ENCODE measurements at places on chromosomes 12 and 14. TPM values are rescaled to one million over a fixed set of nuclear protein-coding genes. Genes with fewer than 3 reads are reported as not detected.

TAC3 gene
- not detected for total RNA-seq

SMCO2 gene
- not detected for total RNA-seq

SRRM4 gene
- 0.30 TPM for total RNA-seq

OR4E2 gene
- not detected for total RNA-seq

LBHD2 gene
- total RNA-seq = not detected

ADSS1 gene
- 215 TPM for total RNA-seq

CLEC2B gene
- 3.7 TPM for total RNA-seq

ABHD12B gene
- not detected for total RNA-seq

DENND5B gene
- total RNA-seq = 36.7 TPM

TMBIM6 gene
- 233 TPM for total RNA-seq

- no peak for DNase-seq
These were observed 253.1 kb downstream of the ZFP36L1 start for GRCh38 chr14:68539789-68540188.

GRCh38 chr12:83132360-83132759, 445.7 kb downstream of the TMTC2 start:
- DNase-seq = no peak

- DNase-seq = peak; percentile 58
These were observed 62.8 kb downstream of the HRK start for GRCh38 chr12:116818341-116818856.

GRCh38 chr12:4628406-4628805, 20.4 kb downstream of the AKAP3 start:
- DNase-seq = no peak

GRCh38 chr14:92702441-92702918, 45.9 kb downstream of the LGMN start:
- DNase-seq = no peak

- DNase-seq = no peak
These were observed 105.0 kb downstream of the FAR2 start for GRCh38 chr12:29253906-29254625.

GRCh38 chr12:5924342-5924741, 20.7 kb downstream of the ANO2 start:
- DNase-seq = no peak

DNA sequence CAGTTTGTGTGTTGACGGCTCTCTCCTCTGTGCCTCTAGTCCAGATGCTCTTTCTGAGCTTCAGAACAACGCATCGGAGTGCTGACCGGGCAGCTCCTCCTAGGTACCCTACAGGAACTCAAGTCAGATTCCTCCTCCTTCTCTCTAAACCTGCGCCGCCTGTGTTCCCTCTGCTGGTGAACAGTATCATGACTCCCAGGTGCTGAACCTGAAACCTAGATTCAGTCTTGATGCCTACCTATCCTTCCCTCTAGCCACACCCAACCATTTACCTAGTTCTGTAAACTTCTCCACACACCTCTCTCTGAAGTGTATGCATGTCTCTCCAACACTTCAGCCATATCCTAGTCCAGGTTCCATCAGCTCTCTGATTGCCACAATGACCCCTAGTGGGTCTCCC, 112.7 kb downstream of the EFCAB11 start:
- DNase-seq = no peak

GRCh38 chr14:37048666-37049071, 123.7 kb downstream of the SLC25A21 start:
- DNase-seq = no peak

DNA sequence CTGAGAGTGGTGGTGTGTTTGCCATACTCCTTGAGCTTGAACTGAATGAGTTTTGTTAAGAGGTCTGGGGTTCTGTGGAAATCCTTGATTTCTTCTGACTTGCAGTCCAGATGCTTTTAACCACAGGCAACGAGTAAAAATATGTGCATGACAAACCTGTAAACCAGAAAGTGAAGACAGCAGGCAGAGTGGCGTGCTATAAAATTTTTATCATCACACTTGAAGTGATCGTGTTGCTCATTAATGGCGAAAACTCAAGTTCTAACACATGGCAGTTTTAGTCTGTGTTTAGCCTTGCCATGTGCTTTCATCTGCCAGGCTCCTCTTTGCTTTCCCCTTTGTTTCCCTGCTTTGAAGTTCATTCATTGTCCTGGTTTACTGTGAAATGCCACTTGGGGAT, 28.0 kb downstream of the TXNRD1 start:
- no peak for DNase-seq

- no peak for DNase-seq
These were observed 33.0 kb downstream of the E2F7 start for GRCh38 chr12:77032406-77032805.

GRCh38 chr12:89373763-89374572, 21.7 kb upstream of the DUSP6 start:
- no peak for DNase-seq

DNA sequence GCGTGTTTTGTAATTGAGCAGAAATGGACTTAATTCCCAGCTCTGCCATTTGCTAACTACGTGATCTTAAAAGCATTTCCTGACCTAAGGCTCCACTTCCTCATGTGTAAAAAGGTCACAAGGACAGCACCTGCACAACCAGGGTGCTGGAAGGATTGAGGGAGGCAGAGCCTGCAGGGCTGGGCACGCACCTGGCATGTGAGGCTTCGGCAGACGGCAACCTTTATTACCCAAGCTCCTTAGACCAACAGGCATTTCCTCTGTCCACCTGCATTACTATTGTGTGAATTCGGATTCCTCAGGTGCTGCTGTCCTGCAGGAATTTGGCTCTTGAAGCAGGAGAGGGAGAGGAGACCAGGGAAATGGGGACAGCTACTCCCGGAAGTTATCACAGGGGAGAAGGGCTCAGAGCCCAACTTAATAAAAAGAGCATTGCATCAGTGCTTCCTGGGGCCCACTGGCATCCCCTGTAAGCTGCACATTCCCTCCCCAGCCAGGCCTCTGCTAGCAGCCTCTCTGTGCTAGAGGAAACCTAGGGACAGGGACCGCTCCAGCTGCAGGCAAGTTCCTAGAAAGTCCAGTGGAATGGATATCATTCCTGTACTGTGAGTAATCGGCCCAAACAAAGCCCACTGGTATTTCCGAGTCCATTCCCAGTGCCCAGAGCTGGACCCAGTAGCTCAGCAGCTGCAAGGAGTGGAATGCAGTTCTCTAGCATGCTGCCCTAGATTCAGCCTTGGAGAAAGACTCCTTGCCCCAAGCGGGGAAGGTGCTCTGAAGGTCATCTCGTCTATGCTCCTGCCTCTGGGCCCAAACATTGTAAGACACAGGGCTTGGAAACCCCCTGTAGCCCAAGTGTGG, 157.1 kb upstream of the CCND2 start:
- DNase-seq = no peak

GRCh38 chr14:100825713-100826331, at the start of gene MEG3:
MEG3 (plus strand) TSS chr14:100826118.
- peak; percentile 71 for DNase-seq

- DNase-seq = no peak
These were observed 7.1 kb upstream of the ASB8 start for GRCh38 chr12:48164451-48164850.

- DNase-seq = no peak
These were observed 32.2 kb upstream of the DCD start for GRCh38 chr12:54680374-54680773.

DNA sequence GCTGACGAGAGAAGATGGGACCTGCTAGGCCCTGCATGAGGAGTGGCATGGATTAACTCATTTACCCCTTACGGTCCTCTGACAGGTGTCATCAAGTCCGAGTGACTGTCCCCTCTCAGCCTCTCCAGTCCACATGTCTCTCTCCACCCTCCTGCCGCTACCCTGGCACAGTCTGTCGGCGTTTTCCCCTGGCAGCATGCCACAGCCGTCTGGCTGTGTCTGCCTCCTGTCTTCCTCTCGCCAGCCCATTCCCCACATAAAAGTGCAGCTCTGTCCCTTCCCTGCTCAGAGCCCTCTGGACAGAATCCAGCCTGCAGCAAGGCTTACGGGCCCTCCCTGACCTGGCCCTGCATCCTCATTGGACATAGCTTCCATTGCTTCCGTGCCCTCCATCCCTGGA, 45.6 kb downstream of the UBE3B start:
- peak; percentile 84 for DNase-seq

DNA sequence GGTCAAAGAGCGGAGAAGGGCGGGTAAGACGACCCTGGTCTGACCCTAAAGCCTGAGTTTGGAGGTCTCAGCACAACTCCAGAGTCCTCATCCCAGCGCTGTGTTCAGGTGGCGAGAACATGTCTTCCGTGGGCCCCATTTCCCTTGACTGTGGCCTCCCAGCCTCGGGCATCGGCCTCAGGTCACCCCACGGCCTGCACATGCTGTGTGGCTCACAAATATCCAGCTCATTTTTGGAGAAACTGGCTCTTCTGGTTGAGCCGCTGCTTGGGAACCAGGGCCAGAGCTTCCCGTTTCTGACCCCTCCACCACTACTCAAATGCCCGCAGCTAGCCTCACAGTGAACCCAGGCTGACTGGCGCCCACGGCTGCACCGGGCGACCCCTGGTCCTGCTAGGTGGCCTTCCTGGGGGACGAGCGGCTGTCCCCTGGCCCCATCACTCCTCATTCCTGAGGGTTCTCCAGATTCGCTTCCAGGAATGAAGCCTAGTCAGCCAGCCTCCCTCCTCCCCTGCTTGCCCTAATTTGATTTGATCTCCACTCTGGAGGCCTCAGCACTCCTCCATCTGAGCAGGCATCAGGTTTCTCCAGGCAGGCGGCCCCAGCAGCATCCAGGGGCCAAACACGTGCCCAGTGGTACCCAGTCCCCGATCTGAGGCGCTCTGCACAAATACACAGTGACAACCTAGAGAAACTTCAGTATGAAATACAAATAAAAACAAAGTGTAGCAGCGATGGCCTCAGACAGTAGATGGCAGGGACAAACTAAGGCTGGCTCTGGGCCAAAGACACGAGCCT, 4.7 kb downstream of the P2RX2 start:
- DNase-seq = no peak

DNA sequence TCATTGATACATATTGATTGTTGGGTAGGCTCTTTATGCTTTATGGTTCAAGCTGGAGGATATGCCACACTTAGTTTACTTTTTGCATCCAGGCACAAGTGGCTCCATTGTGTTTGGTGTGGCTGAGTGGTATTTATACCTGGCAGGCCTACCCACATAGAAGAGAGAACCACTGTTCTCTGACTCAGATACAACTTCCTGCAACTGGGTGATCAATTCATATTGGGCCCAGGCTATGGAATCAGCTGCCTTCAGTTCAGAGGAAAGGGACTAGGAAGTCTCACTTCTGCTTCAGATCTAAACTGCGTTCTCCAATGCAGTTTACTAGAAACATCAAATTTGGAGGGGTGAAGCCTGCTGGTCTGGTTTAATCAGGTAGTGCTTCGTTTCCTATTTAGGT, 49.8 kb upstream of the LRRK2 start:
- DNase-seq = no peak

DNA sequence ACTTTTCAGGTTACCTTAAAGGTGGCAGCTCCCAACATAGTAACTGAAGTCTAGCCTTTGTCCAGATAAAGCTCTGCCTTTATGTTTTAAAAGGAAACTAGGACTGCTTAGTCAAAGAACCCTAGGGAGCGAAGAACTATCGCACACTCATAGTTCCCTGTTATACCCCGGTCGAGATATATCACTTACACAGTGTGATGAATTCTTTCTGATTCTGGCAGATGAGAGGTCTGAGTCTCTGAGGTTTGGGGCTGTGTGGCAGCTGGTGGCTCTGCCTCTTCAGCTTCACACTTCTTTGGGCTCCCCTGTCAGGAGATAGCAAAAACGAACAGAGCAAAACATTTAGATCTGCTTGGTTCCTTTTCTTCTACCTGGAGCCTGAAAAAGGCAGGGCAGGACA, 17.0 kb downstream of the ACIN1 start:
- DNase-seq = no peak

GRCh38 chr12:87847147-87847546, 182.1 kb downstream of the C12orf50 start:
- no peak for DNase-seq

DNA sequence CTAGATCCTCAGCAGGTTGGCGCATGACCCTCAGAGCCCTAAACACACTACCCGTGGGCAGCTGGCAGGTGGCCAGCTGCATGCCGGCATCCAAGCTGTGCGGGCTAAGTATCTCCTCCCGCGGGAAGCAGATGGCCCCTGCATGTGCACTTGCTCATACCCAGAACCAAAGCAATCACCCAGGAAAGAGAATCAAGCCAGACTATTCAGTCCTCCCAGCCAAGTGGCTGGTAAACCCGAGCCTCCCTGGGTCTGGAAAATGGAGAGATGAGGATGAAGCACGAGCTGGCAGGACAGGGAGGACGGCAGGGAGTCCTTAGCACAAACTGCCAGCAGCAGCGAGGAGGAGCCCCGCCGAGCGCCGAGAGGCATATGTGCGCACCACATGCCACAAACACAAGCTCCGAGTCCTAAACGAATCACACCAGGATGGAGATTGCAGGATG, 139.7 kb downstream of the RIMBP2 start:
- DNase-seq = no peak
